Amniotic stem cell (primary cell): ENCODE measurements at places on chromosomes 2 and 18.

DNA sequence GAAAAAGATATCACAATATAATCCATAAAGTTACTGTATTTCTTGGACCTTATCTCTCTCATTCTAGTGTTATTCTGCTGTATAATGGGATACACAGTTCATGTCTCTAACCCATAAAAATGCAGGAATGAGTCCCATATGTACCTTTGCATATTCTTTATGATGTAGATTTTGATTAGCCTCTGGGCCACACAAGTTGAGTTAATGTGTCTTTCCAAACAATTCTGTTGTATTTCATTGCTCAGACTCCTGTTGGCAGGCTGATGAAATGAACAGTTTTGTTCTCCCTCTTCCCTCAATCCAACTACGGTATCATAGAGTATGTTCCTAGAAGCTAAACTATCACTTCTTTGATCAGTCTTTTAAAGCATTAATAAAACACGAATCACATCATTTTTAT, 113.2 kb upstream of the SATB2 start:
- no peak for DNase-seq

DNA sequence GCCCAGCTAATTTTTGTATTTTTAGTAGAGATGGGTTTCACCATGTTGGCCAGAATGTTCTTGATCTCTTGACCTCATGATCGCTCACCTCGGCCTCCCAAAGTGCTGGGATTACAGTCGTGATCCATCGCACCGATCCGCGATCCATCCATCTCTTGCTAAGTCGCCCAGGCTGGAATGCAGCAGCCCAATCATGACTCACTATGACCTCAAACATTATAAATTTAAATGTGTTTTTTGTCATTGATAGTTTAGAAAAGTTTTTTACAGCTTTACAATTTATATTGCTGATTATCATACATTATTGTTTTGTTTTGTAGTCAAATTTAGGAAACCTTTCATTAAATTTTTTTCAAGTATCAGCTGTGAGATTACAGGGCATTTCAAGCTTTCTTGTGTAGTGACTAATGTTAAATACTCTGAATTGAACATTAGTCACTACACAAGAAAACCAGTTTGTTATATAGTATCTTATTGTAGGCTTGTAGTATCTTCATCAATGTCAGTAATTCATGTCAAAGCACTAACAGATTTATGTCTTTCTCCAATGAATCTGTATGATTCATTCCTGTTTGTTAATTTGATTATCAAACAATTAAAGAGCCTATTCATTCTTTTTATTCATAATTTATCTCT, 37.5 kb downstream of the NR4A2 start:
- DNase-seq, result no peak

DNA sequence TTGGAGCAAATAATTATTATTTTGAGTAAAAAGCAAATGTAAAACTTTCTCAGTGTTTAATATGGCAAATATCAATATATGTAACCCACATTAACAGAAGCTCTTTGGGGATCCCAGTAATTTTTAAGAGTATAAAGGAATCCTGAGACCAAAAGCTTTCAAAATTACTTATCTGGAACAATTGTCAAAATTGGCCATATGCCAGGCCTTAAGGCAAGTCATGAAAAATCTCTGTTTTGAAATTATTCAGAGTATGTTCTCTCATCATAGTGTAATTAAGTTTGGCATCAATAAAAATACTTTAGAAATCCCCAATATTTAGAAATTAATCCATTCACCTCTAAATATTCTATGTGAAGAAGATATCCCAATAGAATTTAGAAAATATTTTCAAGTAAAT, 225.3 kb upstream of the ARL4C start:
- no peak for DNase-seq

- DNase-seq, result no peak
Observed at GRCh38 chr2:48198371-48198770, 292.1 kb upstream of the FBXO11 start.

- DNase-seq, result no peak
Observed at GRCh38 chr2:237715459-237715947, 83.1 kb upstream of the RBM44 start.

- DNase-seq, result no peak
Observed at GRCh38 chr2:218276986-218277755, 6.9 kb downstream of the PNKD start.

GRCh38 chr2:234388591-234388990, 108.3 kb downstream of the ARL4C start:
- DNase-seq, result no peak

GRCh38 chr2:12502759-12503158, 214.0 kb upstream of the TRIB2 start:
- no peak for DNase-seq
